ENCODE measurements at places on chromosomes 3 and 15. TPM values are rescaled to one million over a fixed set of nuclear protein-coding genes. Genes with fewer than 3 reads are reported as not detected.

Gene GOLGA8O
- total RNA-seq: 0.37 TPM

Gene AQR
- 23.9 TPM for total RNA-seq

Gene CNTN4
- total RNA-seq: not detected

Gene RASL12
- 0.10 TPM for total RNA-seq

Gene MEGF11
- total RNA-seq: 0.62 TPM

Gene LIPH
- 5.6 TPM for total RNA-seq
